ENCODE measurements at places on chromosomes 12 and 14.

DNA sequence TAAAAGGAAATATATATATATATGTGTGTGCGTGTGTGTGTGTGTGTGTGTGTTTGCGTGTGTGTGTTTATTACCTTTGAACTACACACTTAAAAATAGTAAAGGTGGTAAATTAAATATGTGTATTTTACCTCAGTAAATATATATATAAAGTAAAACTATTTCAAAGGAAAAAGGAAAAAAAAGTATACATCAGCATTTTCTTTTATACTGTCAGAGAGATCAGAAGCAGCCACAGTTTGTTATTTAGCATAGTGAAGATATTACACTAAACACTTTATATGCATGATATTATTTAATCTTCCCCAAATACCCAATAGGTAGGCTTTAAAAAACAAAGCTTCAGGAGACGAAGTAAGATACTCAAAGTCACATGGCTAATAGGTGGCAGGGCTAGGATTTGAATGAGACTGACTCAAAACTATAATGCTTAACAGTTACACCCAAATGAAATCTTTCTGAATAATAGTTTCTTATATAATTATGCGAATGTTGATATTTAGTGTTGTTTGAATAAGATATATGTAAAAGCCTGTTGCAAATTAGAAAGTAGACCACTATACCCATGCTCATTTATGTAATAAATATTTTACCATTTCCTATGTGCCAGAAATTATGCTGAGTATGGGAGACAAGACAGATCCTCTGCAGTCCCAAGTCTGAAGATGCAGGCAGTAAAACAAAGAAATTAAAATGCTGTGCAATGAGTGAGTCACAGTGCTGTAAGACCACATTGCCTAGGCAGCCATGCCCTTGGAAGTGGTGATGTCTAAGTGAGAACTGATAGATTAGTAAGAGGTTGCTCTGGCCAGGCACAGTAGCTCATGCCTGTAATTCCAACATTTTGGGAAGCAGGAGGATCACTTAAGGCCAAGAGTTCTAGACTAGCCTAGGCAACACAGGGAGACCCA, 66.1 kb downstream of the PDZRN4 start:
- H3K27ac ChIP-seq = no peak overlapping the region
- H3K36me3 ChIP-seq = no peaks in the 10 kb centered on the region
- DNase-seq = no peak
- H3K27me3 ChIP-seq = no peaks in the 10 kb centered on the region
- H3K4me3 ChIP-seq = no peak overlapping the region

DNA sequence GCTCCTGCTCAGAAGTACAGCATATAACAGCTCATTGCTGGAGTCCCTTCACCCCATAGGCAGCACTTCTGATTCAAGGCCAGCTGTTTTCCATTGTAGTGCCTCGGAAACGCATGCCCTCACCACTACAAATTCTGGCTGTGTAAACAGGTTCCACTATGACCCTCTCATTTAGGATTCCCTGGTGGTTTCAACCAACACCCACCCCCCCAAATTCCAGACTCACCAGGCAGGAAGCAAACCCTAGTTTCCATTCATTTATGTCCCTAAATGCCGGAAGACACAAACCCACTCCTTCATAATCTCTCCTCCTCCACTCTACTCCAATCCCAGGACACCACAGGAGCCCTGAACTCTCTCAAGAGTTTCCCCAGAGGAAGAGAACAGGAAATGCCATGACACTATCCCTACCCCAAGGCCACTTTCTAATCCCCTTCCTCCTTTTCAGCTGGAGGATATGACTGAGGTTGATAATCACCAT, 75.9 kb upstream of the TMPO start:
- H3K27ac ChIP-seq = peak overlapping the region; percentile 6
- H3K27me3 ChIP-seq = peaks cover 33% of the 10 kb centered on the region
- H3K36me3 ChIP-seq = peaks cover 1% of the 10 kb centered on the region
- H3K4me3 ChIP-seq = no peak overlapping the region
- no peak for DNase-seq
- peaks cover 8% of the 10 kb centered on the region for H3K4me1 ChIP-seq

DNA sequence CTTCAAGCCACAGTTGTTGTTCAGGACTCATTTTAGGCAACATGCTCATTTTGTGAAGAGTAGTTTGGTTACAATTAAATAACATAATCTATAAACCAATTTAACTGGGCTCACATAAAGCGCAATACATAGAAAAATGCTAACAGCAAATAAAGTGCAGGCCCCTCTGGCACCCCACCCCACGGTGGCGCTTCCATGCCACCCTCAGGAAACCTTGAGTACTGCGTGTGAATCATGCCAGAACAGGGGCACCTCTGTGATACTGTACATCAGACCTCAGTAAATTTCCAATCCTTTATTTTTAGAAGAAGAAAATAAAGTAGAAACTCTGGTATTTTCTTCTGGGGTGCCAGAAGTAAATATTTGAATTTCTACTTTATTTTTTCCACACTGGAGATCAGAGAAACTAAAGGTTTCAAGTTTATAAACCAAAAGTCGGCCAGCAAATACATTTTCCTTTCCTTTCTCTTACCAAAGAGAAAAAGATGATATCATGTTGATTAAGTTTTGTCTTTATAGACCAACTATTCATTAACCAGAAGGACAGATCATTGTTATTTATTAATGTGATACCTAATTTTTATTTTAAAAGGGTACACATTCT, 316.8 kb downstream of the PAWR start:
- no peaks in the 10 kb centered on the region for H3K4me1 ChIP-seq
- H3K4me3 ChIP-seq = no peak overlapping the region
- no peak overlapping the region for H3K27ac ChIP-seq
- H3K36me3 ChIP-seq = no peaks in the 10 kb centered on the region
- H3K27me3 ChIP-seq = no peaks in the 10 kb centered on the region

DNA sequence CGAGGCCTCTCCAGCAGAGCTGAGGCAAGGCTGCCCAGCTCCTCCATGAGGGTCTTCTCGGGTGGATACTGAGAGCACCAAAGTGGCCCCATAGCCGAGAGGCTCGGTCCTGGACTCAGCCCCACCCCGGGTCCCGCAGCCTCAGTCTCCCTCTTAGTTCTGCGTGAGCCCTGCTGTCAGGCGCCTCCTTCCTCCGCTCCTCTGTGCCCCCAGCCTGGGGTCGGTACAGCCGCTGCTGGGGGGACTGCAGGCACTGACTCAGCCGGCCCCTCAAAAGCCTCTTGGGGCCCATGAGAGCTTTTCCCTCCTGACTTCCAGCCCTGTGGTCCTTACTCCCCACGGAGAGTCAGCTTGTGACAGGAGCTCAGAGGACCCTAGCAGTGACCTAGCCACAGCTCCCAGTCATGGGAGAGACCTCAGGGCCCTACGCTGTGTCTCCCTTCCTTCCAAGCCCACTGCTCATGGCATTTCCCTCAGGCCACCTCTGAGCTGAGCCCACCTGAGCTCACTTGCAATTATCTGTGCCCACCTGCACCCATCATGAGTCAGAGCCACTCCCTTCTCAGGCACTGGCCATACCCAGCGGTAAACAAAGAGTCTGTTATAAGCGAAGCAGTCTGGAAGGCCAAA, 295.0 kb upstream of the RTL1 start:
- H3K36me3 ChIP-seq = no peaks in the 10 kb centered on the region
- DNase-seq = no peak
- no peak overlapping the region for H3K27ac ChIP-seq
- no peaks in the 10 kb centered on the region for H3K27me3 ChIP-seq
- H3K4me3 ChIP-seq = no peak overlapping the region

DNA sequence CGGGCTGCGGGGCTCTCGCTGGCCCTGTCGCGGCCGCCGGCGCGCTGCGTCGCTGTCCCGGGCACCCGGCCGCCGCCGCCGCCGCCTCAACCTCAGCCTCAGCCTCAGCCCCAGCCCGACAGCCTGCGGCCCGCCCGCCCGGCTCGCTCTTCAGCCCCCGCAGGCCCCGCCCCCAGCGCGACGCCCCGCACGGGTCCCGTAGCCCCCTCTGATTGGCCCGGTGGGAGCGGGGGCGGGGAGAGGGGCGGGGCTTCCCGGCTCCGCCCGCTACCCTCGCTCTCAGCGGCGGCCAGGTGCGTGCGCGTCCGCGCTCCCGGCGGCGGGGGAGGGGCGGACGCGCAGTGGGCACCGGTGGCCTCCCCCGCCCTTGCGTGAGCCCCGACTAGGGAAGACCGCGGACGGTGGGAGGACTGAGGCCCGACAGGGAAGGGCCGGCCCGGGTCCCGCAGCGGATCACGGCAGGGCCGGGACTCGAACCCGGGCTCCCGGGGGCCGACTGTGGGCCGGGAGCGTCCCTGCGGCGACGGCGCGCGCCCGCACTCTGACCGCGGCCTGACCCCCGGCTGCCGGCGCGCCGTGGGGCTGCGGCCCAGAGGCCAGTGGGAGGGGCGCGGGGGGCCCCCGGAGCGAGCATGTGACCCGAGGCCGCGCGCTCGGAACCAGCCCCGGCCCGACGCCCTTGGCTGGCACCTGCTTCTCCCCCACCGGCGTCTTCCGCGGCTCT, at the start of gene PPP1R13B:
Gene PPP1R13B, minus strand, starts transcription at position 125 of the 724 bp plus-strand sequence. CDS start 268 bp downstream, outside the sequence.
- peaks cover 12% of the 10 kb centered on the region for H3K4me1 ChIP-seq
- peak within 1 kb of the TSS; percentile 57 for H3K27ac ChIP-seq
- peaks cover 2% of the 10 kb centered on the region for H3K27me3 ChIP-seq
- H3K36me3 ChIP-seq = no peaks in the 10 kb centered on the region
- DNase-seq = peak; percentile 95

DNA sequence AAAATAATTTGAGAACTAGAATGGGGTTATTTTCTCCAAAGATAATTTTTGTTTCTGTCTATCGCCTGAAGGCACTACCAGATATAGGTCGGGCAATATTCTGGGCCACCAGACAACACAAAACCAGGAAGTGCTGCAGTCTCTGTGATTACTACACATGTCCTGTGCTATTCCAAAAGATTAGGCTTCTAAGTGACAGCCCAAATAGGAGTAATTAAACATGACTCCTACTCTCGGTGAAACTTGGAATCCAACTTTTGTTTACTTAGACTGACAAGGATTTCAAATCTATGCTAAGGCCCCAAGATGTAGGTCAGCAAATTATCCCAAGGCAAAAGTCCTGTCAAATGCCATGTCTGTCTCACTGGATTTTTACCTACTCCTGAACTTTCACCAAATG, 157.6 kb upstream of the LRFN5 start:
- no peak overlapping the region for H3K27ac ChIP-seq
- no peaks in the 10 kb centered on the region for H3K27me3 ChIP-seq
- no peak for DNase-seq
- no peaks in the 10 kb centered on the region for H3K36me3 ChIP-seq
- H3K4me1 ChIP-seq = no peaks in the 10 kb centered on the region
- H3K4me3 ChIP-seq = no peak overlapping the region

GRCh38 chr14:33062881-33063280, 124.2 kb downstream of the NPAS3 start:
- no peak for DNase-seq
- H3K27me3 ChIP-seq = no peaks in the 10 kb centered on the region
- no peaks in the 10 kb centered on the region for H3K4me1 ChIP-seq
- no peak overlapping the region for H3K27ac ChIP-seq
- no peak overlapping the region for H3K4me3 ChIP-seq
- H3K36me3 ChIP-seq = no peaks in the 10 kb centered on the region

DNA sequence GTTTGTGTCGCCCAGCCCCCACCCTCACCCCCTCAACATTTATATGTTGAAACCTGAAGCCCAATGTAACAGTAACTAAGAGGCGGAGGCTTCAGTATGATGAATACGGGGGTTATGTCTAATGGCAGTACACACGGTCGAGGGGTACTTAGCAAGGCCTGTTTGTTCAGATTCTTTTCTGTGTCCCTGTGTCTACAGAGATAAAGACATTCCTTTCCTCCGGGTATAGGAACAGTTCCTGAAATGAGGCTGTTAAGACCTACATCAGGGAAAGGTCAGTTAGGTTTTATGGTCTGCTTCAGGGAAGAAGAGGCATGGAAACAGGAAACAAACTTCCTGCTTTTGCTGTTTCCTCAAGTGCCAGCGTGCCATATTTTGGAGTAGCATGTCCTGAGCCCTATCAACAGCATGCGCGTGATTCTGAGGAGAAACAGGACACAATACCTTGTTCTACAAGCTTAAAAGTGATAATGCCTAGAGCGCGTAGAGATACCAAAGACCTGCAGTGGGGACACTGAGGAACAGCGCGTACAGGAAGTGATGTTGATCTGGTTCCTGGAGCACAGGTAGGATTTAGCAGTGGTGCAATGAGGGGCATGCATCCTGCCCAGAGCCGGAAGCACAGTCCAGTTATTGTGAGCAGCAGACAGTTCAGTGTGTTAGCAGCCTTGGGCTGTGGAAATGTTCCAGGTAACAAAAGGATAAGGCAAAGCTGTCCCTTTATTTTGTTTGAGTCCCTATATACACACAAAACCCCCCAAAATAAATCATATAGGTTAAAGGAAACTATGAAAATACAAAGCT, 47.2 kb downstream of the FGD4 start:
- H3K4me3 ChIP-seq = no peak overlapping the region
- peaks cover 7% of the 10 kb centered on the region for H3K4me1 ChIP-seq
- peaks cover 1% of the 10 kb centered on the region for H3K27me3 ChIP-seq
- no peak overlapping the region for H3K27ac ChIP-seq

DNA sequence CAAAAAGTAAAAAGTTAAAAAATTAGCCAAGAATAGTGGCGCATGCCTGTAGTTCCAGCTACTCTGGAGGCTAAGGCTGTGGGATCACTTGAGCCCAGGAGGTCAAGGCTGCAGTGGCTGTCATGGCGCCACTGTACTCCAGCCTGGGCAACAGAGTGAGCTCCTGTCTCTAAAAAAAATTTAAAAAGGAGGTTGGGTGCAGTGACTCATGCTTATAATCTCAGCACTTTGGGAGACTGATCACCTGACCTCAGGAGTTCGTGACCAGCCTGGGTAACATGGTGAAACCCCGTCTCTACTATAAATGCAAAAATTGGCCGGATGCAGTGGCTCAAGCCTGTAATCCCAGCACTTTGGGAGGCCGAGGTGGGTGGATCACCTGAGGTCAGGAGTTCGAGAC, 8.2 kb upstream of the YLPM1 start:
- no peaks in the 10 kb centered on the region for H3K4me1 ChIP-seq
- H3K27me3 ChIP-seq = no peaks in the 10 kb centered on the region
- no peak overlapping the region for H3K4me3 ChIP-seq
- no peak overlapping the region for H3K27ac ChIP-seq

DNA sequence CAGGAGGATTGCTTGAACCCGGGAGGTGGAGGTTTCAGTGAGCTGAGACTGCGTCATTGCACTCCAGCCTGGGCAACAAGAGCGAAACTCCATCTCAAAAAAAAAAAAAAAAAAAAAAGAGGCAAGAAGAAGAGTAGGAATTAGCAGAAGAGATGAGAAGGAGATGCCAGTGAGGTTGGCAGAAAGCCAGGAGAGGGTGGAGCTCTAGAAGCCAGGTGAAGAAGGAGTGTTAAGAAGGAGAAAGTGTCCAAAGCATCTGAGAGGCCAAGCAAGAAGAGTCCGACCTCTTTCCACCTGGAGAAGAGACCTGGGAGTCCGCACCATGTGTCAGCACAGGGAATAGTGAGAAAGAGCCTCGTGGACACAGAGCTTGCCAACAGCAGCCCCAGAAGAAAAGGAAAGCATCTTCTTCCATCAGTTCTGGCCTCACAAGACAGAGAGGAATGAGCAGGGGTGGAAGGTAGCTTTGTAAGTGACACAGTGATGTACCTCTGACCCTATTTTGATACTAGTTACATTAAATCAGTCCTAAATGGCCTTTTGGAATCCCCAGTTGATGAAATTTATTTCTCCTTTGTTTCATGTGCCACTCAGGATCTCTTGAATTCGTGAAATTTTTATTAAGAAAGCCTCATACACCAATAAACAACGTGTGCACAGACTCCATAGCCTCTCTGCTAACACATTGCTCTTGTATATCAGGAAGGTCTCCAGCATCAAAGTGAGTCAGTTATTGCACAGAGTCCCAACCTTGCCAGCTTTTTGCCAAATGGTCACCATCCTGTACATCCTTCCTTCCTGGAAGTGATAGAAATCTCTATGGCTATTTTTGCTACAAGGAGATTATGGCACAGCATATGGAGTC, 70.6 kb downstream of the SAMD4A start:
- H3K36me3 ChIP-seq = no peaks in the 10 kb centered on the region
- peaks cover 7% of the 10 kb centered on the region for H3K4me1 ChIP-seq
- no peak for DNase-seq
- no peak overlapping the region for H3K4me3 ChIP-seq
- H3K27ac ChIP-seq = no peak overlapping the region
